ENCODE measurements at places on chromosomes 5 and 9. TPM values are rescaled to one million over a fixed set of nuclear protein-coding genes. Genes with fewer than 3 reads are reported as not detected.

SHISAL2B gene
- total RNA-seq: not detected

KIF20A gene
- 35.2 TPM for total RNA-seq

TYRP1 gene
- not detected for total RNA-seq

STPG3 gene
- not detected for total RNA-seq

GCNT1 gene
- total RNA-seq: 0.55 TPM

CCDC192 gene
- not detected for total RNA-seq

WDR5 gene
- 32.3 TPM for total RNA-seq

CDO1 gene
- total RNA-seq: not detected

PHF24 gene
- total RNA-seq: not detected

PCDHB9 gene
- total RNA-seq: 0.40 TPM

MYOT gene
- total RNA-seq: not detected

PCDHGC5 gene
- total RNA-seq: 0.30 TPM
